ENCODE measurements at places on chromosomes 11 and 22.

DNA sequence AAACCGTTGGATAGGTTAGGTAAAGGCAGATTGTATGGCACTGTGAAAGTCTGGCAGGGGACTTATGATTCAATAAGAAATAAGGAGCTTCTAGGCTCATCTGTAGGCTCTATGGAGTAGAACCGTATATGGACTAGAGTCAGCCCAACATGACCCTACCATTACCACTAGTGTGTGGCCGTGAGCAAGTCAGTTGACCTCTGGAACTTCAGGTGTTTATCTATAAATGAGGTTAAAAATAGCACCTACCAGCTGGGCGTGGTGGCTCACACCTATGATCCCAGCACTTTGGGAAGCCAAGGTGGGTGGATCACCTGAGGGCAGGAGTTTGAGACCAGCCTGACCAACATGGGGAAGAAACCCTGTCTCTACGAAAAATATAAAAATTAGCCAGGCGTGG lies 4.4 kb downstream of the HINFP start:
- no peak for DNase-seq

GRCh38 chr11:96168623-96169022 lies 174.4 kb downstream of the MAML2 start:
- peak; percentile 88 for DNase-seq

GRCh38 chr11:75035911-75036565 lies 47.3 kb downstream of the NEU3 start:
- no peak for DNase-seq

GRCh38 chr11:112455791-112456190 lies 195.1 kb upstream of the PLET1 start:
- DNase-seq = no peak

DNA sequence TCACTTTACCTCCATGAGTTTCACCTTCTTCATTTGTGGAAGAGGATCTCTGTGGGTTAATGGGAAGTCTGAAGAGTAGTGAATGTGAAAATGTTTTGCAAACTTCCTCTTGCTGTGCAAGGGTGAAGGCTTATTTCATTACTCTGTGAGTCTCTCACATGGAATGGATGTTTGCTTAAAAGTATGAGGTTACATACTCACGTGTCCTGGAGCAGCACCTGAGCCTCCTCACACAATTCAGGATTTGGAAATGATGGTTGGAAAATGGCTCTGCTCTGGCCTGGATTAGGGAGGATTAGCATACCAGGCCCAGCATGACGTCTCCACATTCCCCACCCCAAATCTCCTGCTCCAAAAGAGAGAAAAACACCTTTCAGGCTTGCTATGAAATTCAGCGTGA lies 4.8 kb downstream of the GRAMD1B start:
- DNase-seq = no peak

DNA sequence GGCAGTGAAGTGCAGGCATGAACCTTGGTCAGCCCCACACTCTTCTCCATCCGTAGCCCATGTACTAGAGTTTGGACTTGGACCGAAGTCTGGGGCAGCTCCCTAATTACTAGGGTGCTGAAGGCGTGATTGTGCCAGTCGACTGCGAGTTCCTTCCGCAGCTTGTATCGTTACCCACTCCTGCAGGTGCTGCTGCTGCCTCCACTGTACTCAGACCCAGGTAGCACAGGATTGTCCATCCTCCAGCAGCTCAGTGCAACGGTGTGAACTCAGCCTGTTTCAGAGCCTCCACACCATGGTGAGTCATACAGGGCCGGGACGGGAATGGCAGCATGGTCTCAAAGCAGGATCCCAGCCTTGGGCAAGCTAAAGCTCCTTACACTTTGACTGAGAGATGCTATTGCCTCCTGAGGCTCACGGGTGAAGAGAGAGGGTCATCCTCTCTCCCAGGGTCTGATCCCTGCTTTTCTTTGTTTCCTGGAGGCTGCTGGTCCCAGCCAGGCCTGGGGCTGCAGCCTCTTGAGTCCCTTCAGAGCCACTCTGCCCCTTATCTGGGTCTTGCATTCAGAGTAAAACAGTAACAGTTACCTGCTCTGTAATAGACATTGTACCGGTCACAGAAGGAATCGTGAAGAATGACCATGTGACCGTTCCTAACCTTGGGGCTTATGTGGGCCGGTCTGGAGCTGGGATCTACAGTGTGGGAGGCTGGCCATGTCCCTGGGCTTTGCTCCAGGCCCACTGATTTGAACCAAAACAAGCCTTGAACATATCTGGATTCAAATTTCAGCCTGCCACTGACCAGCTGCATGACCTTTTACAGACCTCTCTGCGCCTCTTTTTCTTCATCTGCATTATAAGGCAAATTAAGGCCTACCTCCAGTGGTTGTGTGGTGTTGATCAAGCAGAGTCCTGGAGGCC lies 1.7 kb downstream of the TKFC start:
- DNase-seq = no peak

DNA sequence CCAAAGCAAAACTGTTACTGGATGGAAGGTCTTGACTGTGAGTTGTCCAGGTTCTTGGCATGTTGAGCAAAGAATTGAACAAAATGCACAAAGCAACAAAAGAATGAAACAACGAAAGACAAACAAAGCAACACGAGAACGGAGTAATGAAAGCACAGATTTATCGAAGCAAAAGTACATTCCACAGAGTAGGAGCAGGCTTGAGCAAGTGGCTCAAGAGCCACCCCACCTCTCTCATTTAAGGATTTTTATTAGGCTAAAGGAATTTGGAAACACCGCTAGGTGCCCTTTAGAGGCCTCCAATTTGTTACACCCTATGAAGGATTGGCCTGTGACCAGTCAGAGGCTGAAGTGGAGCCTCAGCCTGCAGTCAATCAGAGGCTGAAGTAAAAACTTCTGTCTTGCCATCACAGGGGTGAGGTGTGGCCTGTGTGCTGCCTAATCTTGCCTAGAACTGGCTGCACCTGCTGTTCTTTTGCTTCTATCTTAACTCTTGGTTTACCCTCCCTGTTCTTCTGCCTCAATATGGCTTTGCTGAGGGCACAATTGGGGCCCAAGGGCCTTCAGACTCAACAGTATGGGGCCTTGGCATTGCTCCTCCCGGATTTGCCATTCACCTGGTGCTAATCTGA lies 59.4 kb upstream of the FTH1 start:
- no peak for DNase-seq

DNA sequence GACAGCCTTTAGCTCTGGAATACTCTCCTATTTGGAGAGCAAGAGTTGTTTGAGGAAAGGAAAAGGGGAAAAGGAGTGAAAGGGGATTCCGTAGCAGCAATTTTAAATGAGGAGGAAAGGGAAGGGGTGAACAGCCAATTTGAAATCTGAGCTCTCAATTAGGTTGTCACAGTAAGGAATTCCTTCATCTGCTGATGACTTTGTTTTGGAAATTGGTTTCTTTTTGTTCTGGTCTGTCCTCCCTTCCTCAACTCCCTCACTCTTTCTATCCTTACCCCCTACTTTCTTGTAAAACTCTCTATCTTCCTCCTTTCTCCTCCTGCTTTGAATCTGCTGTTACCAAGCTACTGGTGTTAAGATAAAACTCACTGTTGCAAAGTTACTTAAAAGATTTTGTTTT lies 1155.6 kb downstream of the DLG2 start:
- DNase-seq = no peak

- no peak for DNase-seq
Observed at GRCh38 chr11:92702037-92702804, 267.2 kb upstream of the MTNR1B start.
